ENCODE measurements at places on chromosomes 13 and 19.

- DNase-seq, result no peak
Measured at GRCh38 chr13:90792335-90792734, 555.2 kb upstream of the MIR17HG start.

DNA sequence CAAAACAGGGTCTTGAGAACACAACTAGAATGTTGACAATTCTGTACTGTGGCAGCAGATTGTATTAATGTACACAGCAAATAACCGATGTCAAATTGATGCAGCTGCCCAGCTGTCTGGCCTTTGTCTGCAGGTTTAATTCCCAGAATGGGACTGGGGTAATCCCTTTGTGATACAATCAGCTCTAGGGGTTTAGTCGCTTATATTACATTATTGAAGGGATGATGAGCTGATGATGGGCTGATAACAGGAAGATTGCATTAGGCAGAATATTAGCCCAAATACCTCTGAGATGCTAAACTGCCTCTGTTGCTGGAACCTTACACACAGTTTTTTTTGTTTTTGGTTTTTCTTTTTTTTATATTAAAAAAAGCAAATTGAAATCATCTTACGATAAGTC lies 265.0 kb downstream of the RBM26 start:
- DNase-seq, result no peak

- no peak for DNase-seq
Measured at GRCh38 chr19:944171-944567, 18.3 kb downstream of the ARID3A start.

- DNase-seq, result no peak
Measured at GRCh38 chr19:38869160-38869835, 8.8 kb downstream of the RINL start.

Measured in occipital lobe (tissue), 3 donors.